WTC11 (cell line): ENCODE measurements at places on chromosomes 16 and 17. TPM values are rescaled to one million over a fixed set of nuclear protein-coding genes. Genes with fewer than 3 reads are reported as not detected.
A peak's percentile ranks its signal among the peaks of the same experiment; 100 is the strongest.

Gene SOX9
- 8.1 to 9.0 TPM (median 8.9 TPM) in 3 replicates for total RNA-seq

DNA sequence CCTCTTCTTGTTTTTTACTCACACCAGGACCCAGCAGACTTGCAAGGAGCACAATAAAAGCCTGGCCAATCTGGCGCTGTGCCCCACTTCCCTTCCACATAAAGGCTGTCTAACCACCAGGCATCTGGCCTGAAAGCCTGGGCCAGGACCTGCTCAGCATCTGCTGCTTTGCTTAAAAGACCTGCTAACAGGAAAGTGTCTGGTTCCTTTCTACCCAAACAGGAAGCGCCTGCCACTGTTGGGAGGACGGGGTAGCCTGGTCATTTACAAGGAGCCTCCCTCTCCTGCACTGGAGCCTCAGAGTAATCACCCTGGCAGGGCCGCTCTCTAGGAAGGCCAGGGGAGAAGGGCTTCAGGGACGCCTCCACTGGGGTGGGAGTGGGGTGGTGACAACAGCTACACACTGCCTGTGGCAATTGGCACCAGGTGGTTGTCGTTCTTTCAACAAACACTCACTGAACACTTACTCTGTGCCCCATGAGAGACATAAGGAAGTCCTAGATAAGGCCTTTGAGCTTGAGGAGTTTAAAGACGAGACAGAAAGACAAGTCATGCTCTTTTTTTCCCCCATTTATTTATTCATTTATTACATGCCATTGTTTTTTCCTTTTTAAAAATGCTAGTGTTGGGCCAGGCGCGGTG, 6.3 kb upstream of the MMP28 start:
- no peak overlapping the region for H3K4me3 ChIP-seq
- H3K27ac ChIP-seq, result no peak overlapping the region
- H3K27me3 ChIP-seq, result peaks cover 31% of the 10 kb centered on the region
- DNase-seq, result no peak

Gene PCGF2
- total RNA-seq, result 102 to 111 TPM (median 104 TPM) in 3 replicates

DNA sequence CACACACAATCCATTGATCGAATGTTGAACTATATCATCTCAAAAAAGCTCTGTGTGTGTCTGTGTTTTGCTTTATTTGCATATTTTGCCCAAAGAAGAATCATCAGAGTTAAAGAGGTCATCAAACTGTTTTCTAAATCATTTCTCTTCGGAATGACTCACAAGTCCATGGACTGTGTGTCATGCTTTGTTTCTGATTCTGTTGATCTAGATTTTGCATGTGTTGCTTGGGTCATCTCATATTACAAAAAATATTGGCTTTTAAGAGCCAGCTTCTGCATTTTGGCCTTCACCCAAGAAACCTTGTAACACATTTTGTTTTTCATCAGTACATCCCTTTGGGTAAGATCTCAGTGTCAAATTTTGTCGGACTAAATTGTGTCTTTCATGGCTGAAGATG, 471.2 kb upstream of the HSBP1 start:
- H3K4me1 ChIP-seq, result peaks cover 17% of the 10 kb centered on the region
- no peak overlapping the region for H3K4me3 ChIP-seq
- H3K27me3 ChIP-seq, result no peaks in the 10 kb centered on the region

Gene CTRB2
- 5.8 to 11.8 TPM (median 6.8 TPM) in 3 replicates for total RNA-seq

DNA sequence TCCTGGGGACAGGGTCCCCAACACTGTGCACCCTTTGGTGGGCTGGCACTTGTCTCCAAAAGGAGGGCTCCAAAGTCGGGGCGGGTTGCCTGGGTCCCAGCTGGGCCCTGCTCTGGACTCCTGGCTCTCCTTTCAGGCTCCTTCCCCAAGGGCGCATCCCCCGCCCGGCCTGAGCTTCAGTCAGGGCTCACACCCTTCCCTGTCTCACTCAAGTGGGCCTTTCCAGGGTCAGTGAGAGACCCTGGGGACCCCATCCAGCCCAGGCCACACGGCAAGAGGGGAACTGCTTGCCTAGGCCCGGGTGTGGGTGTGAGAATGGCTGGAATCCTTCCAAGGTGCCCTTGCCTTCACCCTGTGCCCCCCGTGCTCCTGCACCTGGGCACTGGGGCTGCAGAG, 41.8 kb upstream of the SLC38A10 start:
- H3K27me3 ChIP-seq, result peaks cover 30% of the 10 kb centered on the region
- H3K4me3 ChIP-seq, result no peak overlapping the region
- H3K27ac ChIP-seq, result no peak overlapping the region
- H3K4me1 ChIP-seq, result peaks cover 19% of the 10 kb centered on the region
- no peaks in the 10 kb centered on the region for H3K36me3 ChIP-seq

Gene HOXB9
- total RNA-seq, result 0.09 to 0.24 TPM (median 0.09 TPM) in 3 replicates

Gene ALOX12B
- 0.72 to 1.8 TPM (median 0.82 TPM) in 3 replicates for total RNA-seq

DNA sequence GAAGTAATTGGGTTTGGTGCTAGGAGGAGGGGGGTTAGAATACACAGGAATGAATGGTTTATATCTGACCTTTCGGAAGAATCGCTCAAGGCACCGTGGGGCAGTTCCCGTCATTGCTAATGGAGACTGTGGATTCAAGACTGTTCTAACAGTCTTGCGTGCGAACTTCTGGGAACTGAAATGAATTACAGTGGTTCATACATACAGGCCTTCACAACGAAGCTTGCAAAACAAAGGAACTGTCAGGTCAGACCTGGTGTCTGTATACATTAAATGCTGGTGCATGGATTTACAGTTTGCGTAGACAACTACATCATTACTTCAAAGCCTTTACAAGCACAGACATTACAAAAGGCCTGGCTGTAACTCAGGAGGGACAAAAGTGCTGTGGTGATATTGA, 983.9 kb downstream of the CDH11 start:
- no peak overlapping the region for H3K4me3 ChIP-seq
- no peak overlapping the region for H3K27ac ChIP-seq
- no peak for DNase-seq
- H3K27me3 ChIP-seq, result no peaks in the 10 kb centered on the region

Gene TMEM238L
- total RNA-seq, result not detected in 3 replicates

DNA sequence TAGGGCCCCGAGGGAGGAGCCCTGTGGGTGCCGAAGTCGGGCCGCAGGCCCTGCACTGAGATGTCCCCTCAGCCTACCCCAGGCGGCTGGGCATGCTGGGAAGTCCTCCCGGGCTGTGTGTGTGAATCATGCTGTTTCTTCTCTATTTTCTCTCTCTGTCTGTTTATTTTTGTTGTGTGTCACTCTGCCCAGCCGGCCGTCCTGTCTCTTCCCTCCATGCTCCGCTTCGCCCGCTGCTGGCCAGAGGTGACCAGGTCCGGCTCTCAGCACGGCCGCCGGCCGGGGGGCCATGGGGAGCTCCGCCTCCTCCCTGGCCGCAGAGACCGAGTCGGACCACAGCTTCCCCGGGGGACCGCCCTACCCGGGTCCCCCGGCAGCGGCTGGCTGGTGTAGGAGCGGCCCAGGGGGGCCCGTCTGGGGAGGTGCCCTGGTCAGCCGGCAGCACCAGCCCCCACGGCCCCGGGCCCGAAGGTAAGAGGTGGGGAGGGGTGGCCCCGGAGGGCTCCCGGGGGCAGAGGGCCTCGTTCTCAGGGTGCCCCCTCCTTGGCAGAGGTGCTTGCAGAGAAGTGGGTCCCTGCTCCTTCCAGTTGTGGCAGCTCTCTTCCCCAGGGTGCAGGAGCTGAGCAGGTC, 12.5 kb downstream of the CAPN15 start:
- no peaks in the 10 kb centered on the region for H3K27me3 ChIP-seq
- H3K4me1 ChIP-seq, result no peaks in the 10 kb centered on the region
- no peak for DNase-seq
- peaks cover 3% of the 10 kb centered on the region; the same call in 1 of the 2 replicates for H3K36me3 ChIP-seq

Gene DPEP3
- total RNA-seq, result 1.6 to 2.7 TPM (median 2.5 TPM) in 3 replicates

Gene CCL3
- 0.44 to 0.72 TPM (median 0.55 TPM) in 3 replicates for total RNA-seq

- peak overlapping the region; percentile 45; the same call in 1 of the 2 replicates for H3K27ac ChIP-seq
- no peaks in the 10 kb centered on the region; the same call in 1 of the 2 replicates for H3K27me3 ChIP-seq
- no peak for DNase-seq
- H3K36me3 ChIP-seq, result peaks cover 30% of the 10 kb centered on the region
Observed at GRCh38 chr16:29820730-29821642, 724 bp downstream of the MVP start.

- H3K36me3 ChIP-seq, result no peaks in the 10 kb centered on the region
- H3K27me3 ChIP-seq, result no peaks in the 10 kb centered on the region
- no peak for DNase-seq
- peaks cover 54% of the 10 kb centered on the region for H3K4me1 ChIP-seq
- H3K27ac ChIP-seq, result no peak overlapping the region
Observed at GRCh38 chr17:12622726-12623125, 43.0 kb upstream of the MYOCD start.

GRCh38 chr16:19289811-19290485, 4.4 kb downstream of the CLEC19A start:
- H3K27ac ChIP-seq, result peak overlapping the region; percentile 12; the same call in 1 of the 2 replicates
- no peaks in the 10 kb centered on the region for H3K36me3 ChIP-seq
- no peak overlapping the region for H3K4me3 ChIP-seq
- H3K27me3 ChIP-seq, result peaks cover 4% of the 10 kb centered on the region; the same call in 1 of the 2 replicates
- peaks cover 68% of the 10 kb centered on the region for H3K4me1 ChIP-seq

GRCh38 chr17:13544292-13544691, 57.4 kb downstream of the HS3ST3A1 start:
- H3K27me3 ChIP-seq, result no peaks in the 10 kb centered on the region; the same call in 1 of the 2 replicates
- peaks cover 12% of the 10 kb centered on the region for H3K4me1 ChIP-seq
- no peak for DNase-seq
- H3K27ac ChIP-seq, result no peak overlapping the region
- H3K36me3 ChIP-seq, result peaks cover 23% of the 10 kb centered on the region
- no peak overlapping the region for H3K4me3 ChIP-seq

- peaks cover 18% of the 10 kb centered on the region for H3K36me3 ChIP-seq
- no peak overlapping the region for H3K27ac ChIP-seq
- DNase-seq, result no peak
- no peaks in the 10 kb centered on the region for H3K27me3 ChIP-seq
- H3K4me3 ChIP-seq, result no peak overlapping the region
Observed at GRCh38 chr16:89892635-89893034, 19.2 kb downstream of the TCF25 start.

DNA sequence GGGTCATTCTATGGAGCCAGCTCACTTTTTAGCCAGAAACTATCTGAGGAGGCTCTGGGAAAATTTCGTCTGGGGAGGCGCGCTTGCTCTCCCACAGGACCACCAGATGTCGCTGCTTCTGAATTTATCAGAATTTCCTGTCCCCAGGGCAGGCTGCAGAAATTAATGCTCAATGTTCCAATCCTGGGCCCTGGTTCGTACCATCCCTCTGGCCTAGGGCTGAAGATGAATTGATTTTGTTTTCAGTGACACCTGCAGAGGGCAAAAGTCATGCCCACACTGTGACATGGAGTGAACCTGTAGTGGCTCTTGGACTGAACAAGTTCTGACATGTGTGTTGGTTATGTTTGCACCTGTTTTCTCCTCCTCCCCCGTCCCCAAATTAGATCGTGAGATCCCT, 482.6 kb downstream of the NPIPA7 start:
- H3K4me3 ChIP-seq, result no peak overlapping the region
- H3K4me1 ChIP-seq, result peaks cover 21% of the 10 kb centered on the region
- H3K27me3 ChIP-seq, result 0 out of 2 replicates have a peak, but pooled peaks cover 3% of the 10 kb centered on the region

Gene MEOX1
- 0.16 TPM in 1 of 3 replicates, not detected in the others for total RNA-seq

Gene KREMEN2
- 7.5 to 8.6 TPM (median 8.5 TPM) in 3 replicates for total RNA-seq

DNA sequence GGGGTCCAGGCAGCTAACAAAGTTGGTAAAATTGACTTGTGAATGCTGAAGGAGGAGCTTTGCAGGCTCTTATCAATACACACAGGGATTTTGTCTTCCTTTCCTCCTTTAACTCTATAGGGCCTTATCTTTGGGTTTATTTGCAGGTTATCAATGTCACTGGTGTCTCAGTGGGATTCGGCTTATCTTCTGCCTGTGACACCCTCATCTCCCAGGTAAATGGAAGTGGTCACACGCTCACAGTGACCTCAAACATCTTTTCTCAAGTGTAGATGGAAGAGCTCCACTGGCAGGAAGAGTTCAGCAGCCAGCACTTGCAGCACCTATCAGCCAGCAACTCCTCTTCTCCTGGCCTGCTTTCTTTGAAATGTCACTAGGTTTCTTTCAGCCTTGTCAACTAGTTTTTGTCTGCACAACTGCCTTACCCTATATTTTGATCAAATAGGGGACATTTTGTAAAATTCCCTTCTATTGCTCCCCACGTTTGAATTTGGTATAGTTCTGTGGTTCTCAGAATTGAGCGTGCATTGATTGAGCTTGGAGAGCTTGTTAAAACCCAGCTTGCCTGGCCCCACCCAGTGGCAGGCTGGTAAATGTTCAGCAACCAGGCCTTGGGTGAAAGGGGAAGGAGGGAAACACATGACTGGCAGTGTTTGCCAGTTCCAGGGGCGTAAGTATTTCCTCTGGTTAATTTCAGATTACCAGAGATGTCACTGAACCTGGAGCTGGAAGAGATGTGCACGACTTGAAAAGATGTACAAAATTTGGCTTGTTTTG, 12.8 kb downstream of the SLC47A1 start:
- peaks cover 29% of the 10 kb centered on the region for H3K4me1 ChIP-seq

- no peak overlapping the region; the same call in 1 of the 2 replicates for H3K27ac ChIP-seq
- no peaks in the 10 kb centered on the region for H3K27me3 ChIP-seq
- no peak for DNase-seq
- H3K4me1 ChIP-seq, result peaks cover 11% of the 10 kb centered on the region; the same call in 1 of the 2 replicates
Observed at GRCh38 chr16:48535831-48536613, 74.0 kb downstream of the N4BP1 start.

DNA sequence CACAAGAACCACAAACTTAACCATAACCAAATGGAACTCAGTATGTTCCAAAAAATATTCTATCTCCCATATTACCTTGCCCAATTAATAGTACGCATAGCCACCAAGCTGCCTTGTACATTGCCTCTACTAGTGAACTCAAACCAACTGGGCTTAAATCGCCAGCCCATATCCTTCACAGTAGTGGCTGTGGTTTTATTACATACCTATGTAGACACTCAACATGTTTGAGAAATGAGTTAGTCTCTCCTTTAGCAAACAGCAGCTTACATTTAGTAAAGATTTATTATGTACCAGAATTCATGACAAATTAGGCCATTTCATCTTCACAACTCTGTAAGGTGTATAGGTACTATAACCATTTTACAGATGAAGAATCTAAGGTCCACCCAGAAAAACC, 41.4 kb downstream of the GRB2 start:
- no peaks in the 10 kb centered on the region for H3K36me3 ChIP-seq
- H3K4me1 ChIP-seq, result peaks cover 59% of the 10 kb centered on the region
- 0 out of 2 replicates have a peak overlapping the region, but pooled peaks have one; percentile 3 for H3K27ac ChIP-seq
- no peak overlapping the region for H3K4me3 ChIP-seq
- H3K27me3 ChIP-seq, result no peaks in the 10 kb centered on the region

DNA sequence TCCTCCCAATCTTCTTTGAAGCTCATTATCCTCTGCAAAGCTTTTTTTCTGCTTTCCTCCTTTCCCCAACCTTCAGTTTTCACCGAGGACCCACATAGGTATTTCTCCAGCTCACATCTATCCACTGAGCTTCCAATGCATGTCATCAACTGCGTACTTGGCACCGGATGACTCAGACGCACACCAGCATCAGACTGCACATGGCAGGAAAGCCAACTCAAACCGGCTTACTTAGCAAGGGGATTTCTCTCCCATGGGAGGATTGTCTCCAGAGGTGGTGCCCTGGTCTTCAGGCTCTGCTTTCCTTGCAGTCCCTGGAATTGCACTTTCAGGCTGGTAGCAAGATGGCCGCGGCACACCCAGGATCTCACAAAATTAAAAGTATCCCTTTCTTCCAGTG, 1.7 kb upstream of the AKTIP start:
- H3K36me3 ChIP-seq, result peaks cover 4% of the 10 kb centered on the region; the same call in 1 of the 2 replicates
- H3K27ac ChIP-seq, result peak overlapping the region; percentile 96
- no peaks in the 10 kb centered on the region for H3K27me3 ChIP-seq
- DNase-seq, result no peak
- H3K4me3 ChIP-seq, result peak overlapping the region; percentile 87
- peaks cover 30% of the 10 kb centered on the region for H3K4me1 ChIP-seq

- H3K36me3 ChIP-seq, result peaks cover 41% of the 10 kb centered on the region
- no peak for DNase-seq
- H3K4me3 ChIP-seq, result no peak overlapping the region
Observed at GRCh38 chr17:21711182-21711581, 18.9 kb downstream of the KCNJ18 start.

GRCh38 chr17:48990882-48991357, 6.3 kb upstream of the IGF2BP1 start:
- no peaks in the 10 kb centered on the region for H3K27me3 ChIP-seq
- H3K27ac ChIP-seq, result peak overlapping the region; percentile 70
- H3K4me3 ChIP-seq, result peak overlapping the region; percentile 57
- H3K4me1 ChIP-seq, result peaks cover 44% of the 10 kb centered on the region
- no peaks in the 10 kb centered on the region for H3K36me3 ChIP-seq
